ENCODE measurements at places on chromosomes 16 and 17.

DNA sequence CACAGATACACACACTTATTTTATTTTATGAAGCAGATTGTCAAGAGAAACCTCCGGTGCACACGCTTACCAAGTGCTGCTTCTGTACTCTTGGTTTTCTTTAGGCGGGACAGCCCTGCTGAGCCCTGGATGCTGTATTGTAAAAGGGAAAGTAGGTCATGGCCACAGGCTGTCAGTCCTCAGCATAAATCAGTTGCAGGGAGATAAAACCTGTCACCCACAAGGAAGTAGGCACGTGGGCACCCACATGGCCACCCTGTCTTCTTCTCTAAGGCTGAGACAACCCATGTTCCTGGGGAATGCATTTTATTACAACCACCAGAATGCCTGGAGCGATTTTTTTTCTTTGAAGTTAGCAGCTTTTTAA, 59.3 kb downstream of the ASIC2 start:
- no peak for DNase-seq

- no peak for DNase-seq
These were observed 13.5 kb downstream of the RGS11 start for GRCh38 chr16:262121-262745.

- no peak for DNase-seq
These were observed 22.8 kb downstream of the IRX5 start for GRCh38 chr16:54953461-54953860.

GRCh38 chr16:8720080-8720966, 45.9 kb downstream of the ABAT start:
- no peak for DNase-seq

GRCh38 chr16:50238868-50239301, 27.5 kb upstream of the ADCY7 start:
- DNase-seq: peak; percentile 27

GRCh38 chr16:81444448-81445121, at the start of gene CMIP:
Gene CMIP, plus strand, starts transcription at chr16:81444808.
- DNase-seq: peak; percentile 78

DNA sequence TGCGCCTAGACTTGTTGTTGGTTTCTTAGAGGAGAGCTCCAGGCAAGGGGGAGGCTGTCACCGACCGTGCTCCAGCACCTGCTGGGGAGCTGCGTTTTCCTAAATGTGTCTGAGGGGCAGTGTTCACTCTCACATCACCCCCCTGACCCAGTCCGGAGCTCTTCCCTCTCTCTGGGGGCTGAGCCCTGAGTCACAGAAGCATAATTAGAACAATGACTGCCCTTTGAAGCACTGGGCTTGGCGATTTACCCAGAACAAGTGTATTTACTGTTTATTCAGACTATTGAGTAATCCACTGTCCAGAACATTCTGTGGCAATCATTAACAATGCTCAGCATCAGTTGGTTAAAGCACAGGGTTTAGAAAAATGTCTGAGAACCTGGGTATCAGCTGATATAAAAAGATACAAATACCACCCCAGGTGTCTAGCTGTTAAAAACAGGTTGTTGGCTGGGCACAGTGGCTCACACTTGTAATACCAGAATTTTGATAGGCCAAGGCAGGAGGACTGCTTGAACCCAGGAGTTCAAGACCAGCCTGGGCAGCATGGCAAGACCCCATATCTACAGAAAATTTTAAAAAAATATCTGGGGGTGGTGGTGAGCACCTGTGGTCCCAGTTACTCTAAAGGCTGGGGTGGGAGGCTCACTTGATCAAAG, 8.1 kb downstream of the CES4A start:
- no peak for DNase-seq

GRCh38 chr16:62642677-62643076, 606.4 kb upstream of the CDH8 start:
- no peak for DNase-seq

GRCh38 chr16:66231452-66232160, 134.9 kb upstream of the CDH5 start:
- DNase-seq: no peak

DNA sequence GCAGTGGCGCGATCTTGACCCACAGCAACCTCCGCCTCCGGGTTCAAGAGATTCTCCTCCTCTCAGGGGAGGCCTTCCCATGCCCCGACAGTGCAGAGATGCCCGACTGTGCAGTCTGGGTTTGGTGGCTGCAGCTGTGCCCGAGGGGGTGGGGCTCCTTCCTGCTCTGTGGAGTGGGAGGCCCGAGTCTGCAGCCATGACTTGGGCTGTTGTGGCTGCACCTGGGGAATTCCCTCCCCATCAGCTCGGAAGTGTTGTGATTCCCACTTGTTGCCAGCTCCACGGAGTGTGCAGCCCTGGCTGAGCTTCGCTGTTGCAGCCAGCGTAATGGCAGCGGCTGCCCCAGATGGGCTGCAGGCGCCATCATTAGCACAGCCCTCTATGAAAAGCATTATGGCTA, 66.4 kb upstream of the SMIM36 start:
- DNase-seq: no peak

DNA sequence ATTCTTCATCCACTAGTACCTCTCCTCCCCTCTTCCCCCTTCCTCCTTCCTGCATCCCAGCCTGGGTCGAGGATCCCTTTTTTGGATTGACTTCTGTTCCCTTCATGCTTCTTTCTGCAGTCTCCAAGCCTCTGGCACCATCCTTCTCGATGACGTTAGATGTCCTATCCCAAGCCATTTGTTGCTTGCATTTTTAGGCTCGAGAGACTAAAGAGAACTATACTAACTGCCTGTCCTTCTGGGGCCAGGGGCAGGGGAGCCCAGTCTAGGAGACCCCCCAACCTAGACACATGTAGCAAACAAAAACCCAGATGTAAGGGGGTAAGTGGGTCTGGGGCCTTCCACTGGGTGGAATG, 23.9 kb downstream of the UNK start:
- no peak for DNase-seq

DNA sequence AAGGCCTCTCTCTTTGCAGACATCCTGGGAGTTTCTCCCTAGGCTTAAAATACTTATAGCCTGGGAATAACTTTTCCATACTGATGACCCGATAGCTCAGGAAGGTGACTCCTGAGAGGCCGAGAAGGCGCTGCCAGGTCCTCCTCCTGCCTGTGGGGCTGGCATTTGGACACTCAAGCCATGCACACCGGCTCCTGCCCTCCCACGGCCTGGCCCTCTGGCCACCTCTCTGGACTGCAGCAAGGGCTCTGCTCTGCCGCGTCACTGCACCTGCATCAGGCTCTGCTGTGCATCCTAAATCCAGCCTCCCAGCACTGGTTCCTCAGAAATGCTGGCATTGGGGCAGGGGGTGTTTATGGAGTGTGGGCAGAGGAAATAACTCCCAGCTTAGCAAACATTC, 14.2 kb downstream of the KCNG4 start:
- no peak for DNase-seq

DNA sequence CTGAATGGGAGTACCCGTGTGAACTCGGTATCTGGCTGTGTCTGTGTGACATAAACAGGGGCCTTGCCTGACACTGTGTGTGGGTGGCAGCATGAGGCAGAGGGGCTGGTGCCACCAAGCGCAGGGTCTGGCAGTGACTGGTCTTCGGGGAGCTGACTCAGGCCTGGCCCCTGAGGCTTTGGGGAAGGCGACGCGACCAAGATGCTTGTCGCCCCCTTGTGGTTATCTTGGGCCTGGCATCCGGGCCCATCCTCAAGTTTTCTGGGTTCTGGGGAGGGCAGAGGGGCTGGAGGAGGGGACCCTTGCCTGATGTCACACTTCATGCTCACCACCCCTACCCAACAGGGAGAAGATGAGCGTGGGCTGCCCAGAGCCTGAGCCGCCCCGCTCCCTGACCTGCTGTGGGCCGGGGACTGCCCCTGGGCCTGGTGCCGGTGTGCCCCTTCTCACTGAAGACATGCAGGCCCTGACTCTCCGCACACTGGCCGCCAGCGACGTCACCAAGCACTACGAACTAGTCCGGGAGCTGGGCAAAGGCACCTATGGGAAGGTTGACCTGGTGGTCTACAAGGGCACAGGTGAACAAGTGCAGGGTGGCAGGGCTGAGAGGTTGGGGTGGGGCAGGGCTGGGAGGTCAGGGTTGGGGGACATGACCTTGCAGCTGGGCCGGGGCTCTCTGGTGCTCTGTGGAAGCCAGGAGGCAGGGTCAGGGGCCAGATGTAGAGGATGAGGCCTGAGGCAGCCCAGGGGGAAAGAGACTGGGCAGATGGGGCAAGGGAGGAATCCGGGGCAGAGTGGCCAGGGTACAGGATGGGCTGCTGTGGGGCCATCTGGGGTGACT, 24.9 kb downstream of the SBK1 start:
- DNase-seq: no peak

- DNase-seq: no peak
These were observed 7.9 kb upstream of the TACO1 start for GRCh38 chr17:63592797-63593196.
